NCI-H510A (cell line): ENCODE measurements at places on chromosomes 3 and 15.

DNA sequence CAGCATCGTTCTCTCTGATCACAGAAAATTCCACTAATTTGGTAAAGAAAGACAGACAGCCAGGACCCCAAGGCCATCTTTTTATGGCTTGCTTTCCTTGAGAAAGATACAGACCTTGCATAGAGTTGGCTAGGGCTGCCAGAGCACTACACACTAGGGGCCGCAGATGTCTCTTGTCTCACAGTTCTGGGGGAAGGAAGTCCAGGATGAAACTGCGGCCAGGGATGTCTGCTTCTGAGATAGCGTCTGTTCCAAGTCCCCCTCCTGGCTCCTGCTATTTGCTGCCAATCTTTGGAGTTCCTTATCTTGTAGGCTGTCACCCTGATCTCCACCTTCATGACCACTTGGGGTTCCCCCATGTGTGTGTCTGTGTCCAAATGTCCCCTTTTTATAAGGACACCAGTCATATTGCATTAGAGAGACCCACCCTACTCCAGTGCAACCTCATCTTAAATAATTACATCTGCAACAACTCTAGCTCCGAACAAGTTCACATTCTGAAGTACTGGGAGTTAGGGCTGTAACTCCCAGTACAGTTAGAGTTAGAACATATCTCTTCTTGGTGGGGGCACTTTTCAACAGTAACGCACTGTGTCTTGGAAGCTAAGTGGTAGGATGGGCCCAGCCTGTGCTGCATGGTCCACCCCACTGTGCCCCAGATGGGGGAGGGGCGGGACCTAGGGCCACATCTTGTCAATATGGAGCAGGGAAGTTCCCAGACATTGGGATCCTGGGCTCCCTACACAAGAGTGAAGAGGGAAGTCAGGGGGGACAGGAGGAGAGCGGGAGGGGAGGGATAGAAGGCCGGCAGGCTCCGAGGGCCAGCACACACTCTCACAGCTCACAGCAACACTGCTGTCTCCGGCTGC is 42.2 kb downstream of the KLF15 start:
- no peak for DNase-seq

DNA sequence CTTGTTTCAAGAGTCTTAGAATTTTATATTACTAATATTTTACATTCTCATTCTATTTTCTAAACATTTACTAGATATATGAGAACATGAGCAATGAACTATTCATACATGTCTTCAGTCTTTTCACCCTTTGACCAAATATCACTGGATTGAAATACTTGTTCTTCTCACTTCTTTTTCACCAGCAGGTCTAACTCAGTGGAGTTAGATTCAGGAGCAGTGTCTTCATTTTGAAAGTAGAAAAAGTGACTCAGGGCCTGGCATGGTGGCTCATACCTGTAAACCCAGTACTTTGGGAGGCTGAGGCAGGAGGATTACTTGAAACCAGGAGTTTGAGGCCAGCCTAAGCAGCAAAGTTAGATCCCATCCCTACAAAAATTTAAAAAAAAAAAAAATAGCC is 70.8 kb downstream of the USP13 start:
- no peak for DNase-seq

GRCh38 chr15:66196602-66197001 is 56.9 kb downstream of the MEGF11 start:
- DNase-seq = no peak

GRCh38 chr3:100080573-100080972 is 33.7 kb downstream of the FILIP1L start:
- no peak for DNase-seq

GRCh38 chr15:81442454-81442853 is 68.4 kb upstream of the TMC3 start:
- DNase-seq = no peak

DNA sequence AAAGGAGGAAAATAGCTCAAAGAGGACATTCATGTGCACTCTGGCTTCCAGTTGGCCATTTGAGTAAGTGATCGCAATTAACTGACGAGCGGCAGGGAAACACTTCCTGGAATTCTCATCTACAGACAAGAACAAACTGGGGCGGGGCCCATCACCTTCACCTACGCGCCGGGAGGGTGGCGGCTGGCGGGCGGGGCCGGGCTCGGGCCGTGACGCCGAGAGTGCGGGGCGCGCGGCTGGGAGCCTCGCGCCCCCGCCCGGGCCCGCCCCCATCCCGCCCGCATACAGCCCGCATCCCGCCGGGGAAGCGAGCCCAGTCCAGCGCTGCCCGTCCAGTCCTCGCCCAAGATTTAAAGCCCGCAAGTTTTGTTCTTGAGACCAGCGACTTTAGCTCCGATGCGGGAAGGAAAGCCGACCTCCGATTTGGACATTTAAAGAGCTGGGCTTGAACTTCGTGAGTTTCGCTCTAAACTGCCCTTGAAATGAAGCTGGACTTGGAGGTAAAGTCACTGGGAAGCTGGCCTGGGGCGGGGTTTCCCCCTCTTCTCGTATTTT is at the start of gene B3GNT5:
Gene B3GNT5, plus strand, starts transcription at position 281 of the 555 bp plus-strand sequence. CDS start 16,546 bp downstream, outside the sequence.
- peak; percentile 90 for DNase-seq

- DNase-seq = no peak
Measured at GRCh38 chr3:152349392-152349791, 80.7 kb downstream of the MBNL1 start.

DNA sequence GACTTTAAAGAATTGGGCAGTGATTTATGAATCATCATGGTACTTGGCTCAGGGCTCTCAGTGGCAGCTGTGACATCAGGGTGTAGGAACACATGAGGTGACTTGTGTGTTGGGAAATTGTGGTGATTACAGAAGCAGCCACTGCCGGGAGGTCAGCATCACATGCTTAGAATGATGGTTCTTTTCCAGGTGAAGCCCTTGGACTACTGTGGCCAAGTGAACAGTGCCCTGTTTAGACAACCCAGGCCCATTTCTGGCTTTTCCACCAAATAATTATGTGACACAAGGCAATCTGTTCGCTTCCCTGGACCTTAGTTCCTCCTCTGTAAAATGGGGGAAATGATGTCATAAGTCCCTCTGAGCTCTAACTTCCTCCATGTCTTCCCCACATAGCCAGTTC is 139.7 kb upstream of the ROPN1 start:
- no peak for DNase-seq

GRCh38 chr3:179036226-179036625 is 35.4 kb downstream of the ZMAT3 start:
- no peak for DNase-seq

DNA sequence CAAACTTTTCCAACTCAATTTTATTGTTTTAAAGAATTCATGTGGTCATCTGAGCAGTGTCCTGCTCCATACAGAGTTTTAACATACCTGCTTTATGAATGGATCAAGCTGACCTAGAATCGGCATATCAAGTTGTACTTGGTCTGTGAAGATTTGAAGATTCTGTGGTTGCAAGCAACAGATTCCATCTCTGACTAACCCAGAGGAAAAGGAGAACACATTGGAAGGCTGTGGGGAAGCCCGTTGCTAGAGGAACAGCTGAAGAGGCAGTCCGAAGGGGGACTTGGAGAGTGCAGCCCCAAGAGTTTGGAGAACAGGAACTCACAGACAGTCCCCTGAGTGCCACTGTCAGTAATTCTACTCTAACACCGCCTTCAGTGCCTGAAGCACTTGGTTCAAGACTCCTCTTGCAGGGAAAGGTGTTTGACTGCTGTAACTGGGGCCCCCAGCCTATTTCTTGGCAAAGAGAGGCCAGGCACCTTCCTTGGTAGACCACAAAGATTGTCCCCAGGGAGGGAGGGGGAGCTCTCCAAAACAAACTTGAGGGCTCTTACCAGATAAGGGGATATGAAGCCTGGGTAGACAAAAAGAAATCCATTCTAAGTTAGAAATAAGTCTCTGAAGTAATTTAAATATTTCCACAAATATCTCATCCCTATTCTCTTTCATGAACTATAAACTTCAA is 88.8 kb downstream of the LARS2 start:
- no peak for DNase-seq

DNA sequence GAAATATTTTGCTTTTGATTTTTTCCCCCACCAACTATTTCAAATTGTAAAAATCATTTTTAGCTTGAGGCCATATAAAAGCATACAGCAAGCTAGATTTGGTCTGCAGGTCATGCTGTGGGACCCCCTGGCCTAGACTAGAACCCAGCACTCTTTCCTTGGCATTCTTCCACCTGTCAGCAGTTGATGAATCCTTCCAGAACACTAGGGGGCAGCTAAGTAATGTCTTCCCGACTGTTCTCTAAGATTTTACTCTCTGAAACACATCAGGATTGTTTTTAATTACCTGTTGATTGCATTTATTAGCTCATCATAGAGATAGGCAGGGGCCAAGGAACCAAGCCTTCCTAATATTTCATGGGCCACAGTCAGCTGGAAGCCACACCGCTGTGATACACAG is 174.5 kb downstream of the CACNA1D start:
- DNase-seq = no peak

GRCh38 chr3:185737020-185737419 is 87.8 kb downstream of the IGF2BP2 start:
- DNase-seq = no peak
